ENCODE measurements at places on chromosomes 5 and 9. TPM values are rescaled to one million over a fixed set of nuclear protein-coding genes. Genes with fewer than 3 reads are reported as not detected.

The DBH gene
- not detected for total RNA-seq

The PCDHGA4 gene
- total RNA-seq: 2.0 TPM

The TNFSF8 gene
- not detected for total RNA-seq

The RXRA gene
- 14.9 TPM for total RNA-seq

The TMEM171 gene
- total RNA-seq: 0.40 TPM

The C9orf153 gene
- total RNA-seq: under 0.01 TPM

The HEXB gene
- total RNA-seq: 112 TPM

The DMRT3 gene
- not detected for total RNA-seq

The MAT2B gene
- total RNA-seq: 81.0 TPM

The POLR3G gene
- total RNA-seq: 3.7 TPM

The TRPM3 gene
- 0.40 TPM for total RNA-seq

The ZFP2 gene
- 0.79 TPM for total RNA-seq

The C9orf43 gene
- total RNA-seq: 0.20 TPM

The PCDHB2 gene
- total RNA-seq: 1.3 TPM

The AFAP1L1 gene
- 219 TPM for total RNA-seq

The HTR1A gene
- not detected for total RNA-seq

The GPR150 gene
- 0.22 TPM for total RNA-seq

The ZNF483 gene
- 1.1 TPM for total RNA-seq

The PHF24 gene
- not detected for total RNA-seq

The TAS2R1 gene
- not detected for total RNA-seq

The OR1Q1 gene
- not detected for total RNA-seq

The FAM221B gene
- not detected for total RNA-seq

The TMEM174 gene
- not detected for total RNA-seq

The PCDHGB1 gene
- 1.6 TPM for total RNA-seq

The WHRN gene
- total RNA-seq: 0.20 TPM

The IFNB1 gene
- not detected for total RNA-seq

The KIF3A gene
- total RNA-seq: 4.2 TPM

The PCDHB16 gene
- total RNA-seq: 0.22 TPM

The SURF4 gene
- total RNA-seq: 249 TPM

The ANKRD33B gene
- 1.4 TPM for total RNA-seq

The FBXL7 gene
- total RNA-seq: 14.1 TPM

The PPP3R2 gene
- total RNA-seq: not detected

The ZCCHC9 gene
- total RNA-seq: 13.9 TPM

The ORM2 gene
- not detected for total RNA-seq

The ST8SIA4 gene
- total RNA-seq: 3.0 TPM

The SCGB3A2 gene
- not detected for total RNA-seq

The SGCD gene
- under 0.01 TPM for total RNA-seq

Measured in lung microvascular endothelial cell (primary cell).